ENCODE measurements at places on chromosomes 3 and 15. TPM values are rescaled to one million over a fixed set of nuclear protein-coding genes. Genes with fewer than 3 reads are reported as not detected.

DNA sequence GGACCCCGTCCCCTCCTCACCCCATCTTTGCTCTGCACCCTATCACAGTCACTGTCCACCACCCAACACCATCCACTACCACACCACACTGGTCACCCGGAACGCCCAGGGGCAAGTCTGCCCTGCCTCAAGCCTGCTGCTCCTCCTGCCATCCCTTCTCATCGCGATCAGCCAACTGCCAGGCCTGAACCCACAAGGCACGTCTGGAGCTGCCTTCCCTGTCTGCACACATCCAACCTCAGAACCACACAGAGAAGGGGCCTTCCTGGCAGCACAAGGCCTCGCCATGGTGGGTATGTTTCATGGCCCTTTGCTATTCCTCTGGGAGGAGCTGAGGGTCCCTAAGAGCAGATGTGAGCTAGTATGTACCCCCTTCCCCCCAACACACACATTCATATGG lies 3.4 kb upstream of the DUSP7 start:
- DNase-seq: no peak

DNA sequence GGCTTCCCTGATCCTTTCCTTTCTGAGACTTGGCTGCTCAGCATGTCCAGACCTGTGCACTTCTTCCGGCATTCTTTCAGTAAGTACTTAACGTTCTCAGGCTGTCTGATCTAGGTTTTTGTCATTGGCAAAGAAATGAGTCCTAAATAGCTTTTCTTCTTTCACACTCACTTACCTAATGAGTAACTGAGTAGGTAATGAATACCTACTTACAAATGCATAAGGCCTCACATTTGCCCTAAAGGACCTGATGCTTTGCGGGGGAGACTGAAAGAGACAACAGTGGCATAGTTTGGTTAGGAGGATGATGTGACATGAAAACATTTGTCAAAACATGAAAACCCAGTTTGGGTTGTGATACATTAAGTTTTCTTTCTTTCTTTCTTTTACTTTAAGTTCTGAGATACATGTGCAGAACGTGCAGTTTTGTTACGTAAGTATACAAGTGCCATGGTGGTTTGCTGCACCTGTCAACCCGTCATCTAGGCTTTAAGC lies 516.7 kb upstream of the CFAP20DC start:
- DNase-seq: no peak

AP3B2 gene
- total RNA-seq: 5.0 TPM

CYP8B1 gene
- not detected for total RNA-seq

DNA sequence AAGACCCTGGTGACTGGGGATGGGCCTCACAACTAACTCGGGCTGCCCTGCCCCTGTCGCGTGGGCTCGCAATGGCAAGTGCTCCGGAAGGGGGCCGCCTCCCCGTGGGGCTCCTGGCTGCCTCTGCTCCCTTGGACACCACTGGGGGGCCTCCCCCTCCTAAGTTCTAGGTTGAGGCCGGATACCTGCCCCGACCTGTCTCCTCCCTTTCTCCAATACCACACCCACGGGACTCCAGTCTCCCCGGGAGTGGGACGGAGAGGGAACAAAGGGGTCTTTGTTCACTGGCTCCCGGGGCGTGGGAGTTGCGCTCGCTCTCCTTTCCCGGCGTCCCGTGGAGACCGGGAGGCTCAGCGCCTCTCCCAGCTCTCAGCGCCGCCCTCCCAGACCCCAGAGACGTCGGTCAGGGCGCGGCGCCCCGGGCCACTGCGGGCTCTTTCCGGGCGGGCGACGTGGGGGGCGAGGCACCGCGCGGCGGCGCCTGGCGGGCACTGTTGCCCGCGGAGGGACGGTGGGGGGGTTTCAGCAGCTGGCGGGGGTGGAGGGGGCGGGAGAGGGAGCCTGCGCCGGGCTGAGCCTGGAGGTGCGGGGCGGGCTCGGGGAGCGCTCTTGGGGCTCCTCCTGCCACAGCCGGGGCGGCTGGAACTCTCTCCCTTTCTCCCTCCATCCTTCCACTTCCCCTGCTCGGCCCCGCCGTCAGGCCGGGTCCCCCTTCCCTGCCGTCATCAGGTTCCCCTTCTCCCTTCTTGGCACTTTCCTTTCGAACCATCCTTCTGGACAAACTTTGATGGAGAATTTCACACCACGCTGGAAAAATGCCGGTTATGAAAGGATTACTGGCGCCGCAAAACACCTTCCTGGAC lies at the start of gene KCNH8:
KCNH8 (plus strand) TSS at position 606 of the 863 bp plus-strand sequence; CDS start at position 816, 210 bp downstream.
- peak; percentile 79 for DNase-seq

DNA sequence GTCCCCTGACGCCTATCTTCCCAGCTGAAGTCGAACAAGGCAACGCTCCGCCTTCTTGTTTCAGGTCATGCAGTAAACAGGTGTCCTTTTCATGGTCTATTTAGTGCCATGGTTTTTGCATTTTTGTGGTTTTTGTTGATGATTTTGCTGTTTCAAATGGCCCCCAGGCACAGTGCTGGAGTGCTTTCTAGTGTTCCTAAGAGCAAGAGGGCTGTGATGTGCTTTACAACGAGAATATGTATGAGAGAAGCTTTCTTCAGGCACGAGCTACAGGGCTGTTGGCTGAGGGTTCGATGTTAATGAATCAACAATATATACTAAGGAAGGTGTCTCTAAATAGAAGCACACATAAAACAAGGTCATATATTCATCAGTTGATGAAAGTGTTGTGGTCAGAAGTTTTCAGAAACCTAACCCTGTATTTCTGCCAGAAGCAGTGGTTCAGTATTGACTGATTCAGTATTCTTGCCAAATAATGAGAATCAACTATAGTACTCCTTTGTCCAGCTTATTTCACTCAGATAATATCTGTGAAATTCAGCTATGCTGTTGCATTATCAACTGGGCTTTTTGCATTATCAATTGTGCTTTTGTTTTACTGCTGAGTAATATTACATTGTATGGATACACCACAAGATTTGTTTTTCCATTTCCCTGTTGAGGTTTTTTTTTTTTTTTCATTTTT lies 18.5 kb downstream of the LIMD1 start:
- DNase-seq: no peak

ROPN1 gene
- total RNA-seq: not detected
